Activated CD8-positive, alpha-beta memory T cell treated with anti-CD3 and anti-CD28 coated beads for 4 hours (primary cell): ENCODE measurements at places on chromosomes 7 and 10.

DNA sequence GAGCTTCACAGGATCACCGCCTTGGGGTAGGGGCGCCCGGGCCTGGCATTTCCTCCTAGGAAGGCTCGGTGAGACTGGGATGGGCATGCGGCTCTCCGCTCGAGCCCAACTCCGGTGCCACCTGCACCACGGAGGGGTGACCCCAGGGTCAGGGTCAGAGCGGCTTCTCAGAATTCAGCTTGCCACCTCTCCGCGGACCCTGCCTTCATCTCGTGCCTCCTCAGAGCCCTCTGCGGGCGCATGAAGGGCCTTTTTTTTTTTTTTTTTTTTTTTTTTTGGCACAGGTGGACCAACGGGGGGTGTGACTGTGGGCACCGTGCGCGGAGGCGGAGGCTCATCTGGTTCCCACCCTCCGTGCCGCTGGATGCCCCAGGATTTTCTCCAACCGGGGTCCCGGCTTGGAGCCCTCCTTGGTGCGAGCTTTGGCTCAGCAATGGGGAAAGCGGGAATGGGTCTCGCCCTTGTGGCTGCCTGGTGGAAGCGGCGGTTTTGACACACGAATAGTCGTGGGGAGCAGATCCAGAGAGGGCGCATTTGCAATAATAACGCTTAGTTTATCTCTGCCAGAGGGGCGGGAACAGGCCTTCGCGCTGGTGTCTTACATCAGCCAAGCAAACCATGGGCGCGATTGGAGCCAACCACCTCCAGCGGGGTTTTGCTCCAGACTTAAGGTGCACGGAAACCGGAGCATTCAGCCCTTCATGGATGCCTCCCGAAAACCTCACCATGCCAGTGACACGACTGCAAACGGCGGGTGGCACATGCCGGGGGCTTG, 5.0 kb upstream of the TNRC18 start:
- no peak for DNase-seq

- no peak for DNase-seq
Observed at GRCh38 chr10:43384252-43385221, 13.1 kb downstream of the FXYD4 start.

GRCh38 chr7:93558705-93559614, 15.6 kb downstream of the CALCR start:
- no peak for DNase-seq

- DNase-seq, result peak; percentile 13
Observed at GRCh38 chr10:100653957-100654781, 91.2 kb upstream of the PAX2 start.

DNA sequence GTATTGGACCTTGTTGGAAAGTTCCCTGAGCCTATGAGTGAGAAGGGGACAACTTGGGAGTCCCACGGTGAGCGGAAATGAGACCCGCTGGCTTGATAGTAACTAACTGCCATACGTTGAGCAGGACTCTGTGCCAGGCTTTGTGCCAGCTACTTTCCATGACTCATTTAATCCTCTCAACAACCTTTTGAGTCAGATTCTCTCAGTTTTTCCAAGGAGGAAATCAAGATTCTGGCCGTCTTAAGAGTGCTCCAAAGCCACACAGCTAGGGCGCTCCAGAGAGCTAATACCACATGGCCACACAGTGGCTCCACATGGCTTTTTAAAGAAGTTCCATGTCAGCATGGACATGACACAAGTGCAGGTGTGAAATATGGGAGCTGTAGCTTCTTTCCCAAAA, 55.7 kb downstream of the NOD1 start:
- DNase-seq, result no peak

DNA sequence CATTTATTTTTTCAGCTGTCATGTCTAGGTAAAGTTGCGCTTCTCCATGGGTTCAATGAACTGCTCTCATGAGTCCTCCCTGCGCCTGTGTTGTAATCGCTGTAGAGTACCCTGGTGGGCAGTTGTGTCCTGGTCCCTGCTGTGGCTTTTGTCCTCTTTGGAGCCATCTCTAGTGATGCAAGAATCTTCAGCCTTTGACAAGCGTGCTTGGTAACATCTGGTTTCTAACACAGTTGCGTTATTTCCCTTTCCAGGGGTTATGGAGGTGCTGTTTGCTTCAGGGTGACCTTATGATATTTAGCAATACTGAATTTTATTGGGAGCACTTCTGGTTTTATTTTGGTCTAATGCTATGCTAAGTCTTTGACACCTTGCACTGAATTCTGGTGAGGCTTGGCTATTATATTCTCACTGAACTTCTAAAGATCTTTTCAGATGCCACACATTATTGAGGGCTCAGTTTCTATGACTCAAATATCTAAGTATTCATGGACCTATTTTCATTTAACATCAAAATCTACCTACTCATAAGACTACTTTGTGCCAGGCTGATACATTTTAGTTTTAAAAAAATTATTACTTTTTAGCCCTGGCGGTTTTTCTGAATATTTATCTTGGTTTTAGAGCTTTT, 88.6 kb downstream of the FANK1 start:
- no peak for DNase-seq

DNA sequence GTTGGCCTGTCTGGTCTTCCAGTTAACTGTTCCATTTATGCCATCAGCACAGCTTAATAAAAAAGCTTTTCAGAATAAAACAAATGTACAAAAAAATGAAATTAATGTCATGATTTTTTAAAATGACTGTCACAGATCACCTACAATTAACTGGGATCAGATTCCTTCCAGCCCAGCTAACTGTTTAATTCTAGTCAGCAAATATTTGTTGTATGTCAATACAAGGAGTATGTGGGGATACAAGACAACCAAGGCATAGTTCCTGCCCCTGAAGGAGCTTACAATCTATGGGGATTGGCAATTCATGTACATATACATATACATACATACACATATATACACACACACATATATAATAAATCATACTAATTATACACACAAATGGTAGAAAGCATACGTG, 16.5 kb downstream of the SGCE start:
- no peak for DNase-seq

DNA sequence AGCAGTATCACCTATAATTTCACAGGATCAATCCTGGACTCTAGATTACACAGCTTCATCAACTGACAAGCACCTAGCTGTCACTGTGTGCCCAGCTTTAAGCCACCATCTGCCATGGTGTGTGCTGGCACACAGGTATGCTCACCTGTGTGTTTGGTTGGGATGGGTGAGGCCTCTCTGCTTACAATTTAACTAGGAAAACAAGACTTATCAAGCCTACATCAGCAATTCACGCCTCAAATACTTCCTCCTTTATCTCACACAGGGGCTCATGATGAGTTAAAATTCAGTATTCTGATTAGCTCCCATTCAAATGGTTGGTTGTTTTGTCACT, 608.2 kb downstream of the PARD3 start:
- no peak for DNase-seq

GRCh38 chr10:22573820-22574569, 140.4 kb downstream of the PIP4K2A start:
- no peak for DNase-seq

- no peak for DNase-seq
Observed at GRCh38 chr7:52565974-52566373, 469.5 kb upstream of the POM121L12 start.

DNA sequence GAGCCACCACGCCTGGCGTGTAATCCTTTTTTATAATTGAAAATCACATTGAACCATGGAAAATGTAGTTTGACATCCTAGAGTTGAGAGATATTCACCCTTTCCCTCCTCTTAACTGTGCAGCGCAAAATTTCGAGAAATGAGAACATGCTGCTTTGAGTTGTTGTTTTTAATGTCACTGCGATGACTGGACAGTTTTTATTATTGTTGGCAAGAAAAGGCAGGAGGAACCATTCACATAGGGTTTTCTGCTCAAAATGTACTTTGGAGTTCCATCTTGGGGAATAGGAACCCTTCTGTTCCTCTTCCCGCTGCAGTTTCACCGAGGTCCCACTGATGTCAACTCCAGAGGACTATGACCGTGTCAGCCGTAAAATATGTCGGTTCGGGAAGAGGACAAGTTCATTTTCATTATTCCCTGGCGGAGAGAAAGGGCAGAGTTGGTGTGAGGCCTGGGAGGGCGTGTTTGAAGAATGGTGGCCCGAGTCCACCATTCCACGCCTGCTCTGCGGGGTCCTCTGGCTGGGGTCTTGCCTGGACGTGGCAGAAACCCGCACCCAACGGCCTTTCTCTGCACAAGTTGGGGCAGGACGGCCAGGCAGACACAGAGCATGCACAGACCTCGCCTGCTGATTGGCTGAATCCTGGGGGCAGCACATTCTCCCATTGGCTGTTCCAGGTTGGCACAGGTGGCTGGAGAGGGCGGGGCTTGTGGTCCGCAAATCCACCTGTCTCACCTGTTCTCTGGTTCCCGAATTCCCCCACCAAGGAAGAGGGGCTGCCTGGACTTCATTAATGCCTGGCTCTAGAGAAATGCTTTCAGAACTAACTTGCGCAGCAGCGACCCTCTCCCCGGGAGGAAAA, 105.1 kb upstream of the TCF7L2 start:
- DNase-seq, result no peak

- no peak for DNase-seq
Observed at GRCh38 chr10:2772135-2772534, 295.2 kb upstream of the PFKP start.

- no peak for DNase-seq
Observed at GRCh38 chr10:99430116-99430450, 341 bp downstream of the GOT1 start.

DNA sequence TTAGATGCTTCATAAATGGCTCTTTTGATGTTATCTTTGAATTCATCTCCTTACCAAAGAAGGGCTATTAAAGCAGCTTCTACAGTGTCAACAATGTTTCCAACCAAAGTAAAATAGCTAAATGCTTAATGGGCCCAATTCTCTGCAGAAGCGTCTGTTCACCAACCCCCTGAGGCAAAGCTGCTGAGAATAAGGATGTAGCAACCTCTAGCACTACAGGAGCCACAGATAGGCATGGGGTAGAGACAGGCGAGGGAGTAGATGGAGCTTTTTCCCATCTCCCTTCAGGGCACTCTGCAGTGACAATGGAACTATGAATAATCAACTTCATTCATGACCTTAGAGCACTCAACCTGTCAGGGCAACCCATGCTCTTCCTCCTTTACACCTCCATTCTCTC, 134.1 kb downstream of the FZD1 start:
- no peak for DNase-seq

GRCh38 chr7:149872419-149873073, 1.2 kb upstream of the ATP6V0E2 start:
- DNase-seq, result no peak

DNA sequence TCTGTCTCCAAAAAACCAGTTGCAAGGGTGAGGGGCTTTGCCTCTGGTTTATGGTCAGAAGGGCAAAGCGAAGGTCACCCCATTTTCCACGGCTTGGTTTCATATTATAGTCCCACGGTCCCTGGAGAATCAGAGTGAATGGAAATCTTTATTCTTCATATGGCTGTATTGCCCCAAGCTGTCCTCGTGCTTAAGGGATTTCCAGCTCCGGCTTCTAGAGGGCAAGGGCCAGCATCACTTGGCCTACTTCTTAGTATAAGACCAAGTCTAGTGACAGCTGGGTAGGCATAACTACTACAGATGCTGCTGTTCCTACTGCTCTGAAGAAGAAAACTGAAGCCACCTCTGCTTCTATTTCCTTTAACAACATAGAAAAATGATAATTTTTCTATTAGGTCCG, 63.2 kb downstream of the PARP12 start:
- DNase-seq, result no peak

DNA sequence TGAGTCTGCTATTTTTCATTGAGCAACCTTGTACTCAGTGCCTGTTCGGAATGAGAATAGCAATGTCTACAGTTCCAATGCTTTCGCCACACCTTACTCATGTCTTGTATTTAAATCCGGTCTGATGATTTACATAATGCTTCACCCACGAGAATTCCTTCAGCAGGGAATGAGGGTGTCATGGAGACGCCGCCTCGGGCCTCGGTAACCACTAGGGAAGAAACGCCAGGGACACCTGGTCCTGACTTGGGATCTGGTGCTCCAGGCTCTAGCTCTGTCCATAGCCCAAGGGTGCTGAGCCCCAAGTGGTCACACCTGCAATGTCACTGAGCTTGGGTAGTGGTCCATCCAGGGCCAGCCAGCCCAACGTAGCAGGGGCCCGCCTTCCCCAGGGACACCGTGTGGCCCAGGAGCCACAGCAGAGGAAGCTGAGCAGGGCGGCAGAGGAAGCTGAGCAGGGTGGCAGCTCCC, 37.4 kb downstream of the PRKAG2 start:
- no peak for DNase-seq

DNA sequence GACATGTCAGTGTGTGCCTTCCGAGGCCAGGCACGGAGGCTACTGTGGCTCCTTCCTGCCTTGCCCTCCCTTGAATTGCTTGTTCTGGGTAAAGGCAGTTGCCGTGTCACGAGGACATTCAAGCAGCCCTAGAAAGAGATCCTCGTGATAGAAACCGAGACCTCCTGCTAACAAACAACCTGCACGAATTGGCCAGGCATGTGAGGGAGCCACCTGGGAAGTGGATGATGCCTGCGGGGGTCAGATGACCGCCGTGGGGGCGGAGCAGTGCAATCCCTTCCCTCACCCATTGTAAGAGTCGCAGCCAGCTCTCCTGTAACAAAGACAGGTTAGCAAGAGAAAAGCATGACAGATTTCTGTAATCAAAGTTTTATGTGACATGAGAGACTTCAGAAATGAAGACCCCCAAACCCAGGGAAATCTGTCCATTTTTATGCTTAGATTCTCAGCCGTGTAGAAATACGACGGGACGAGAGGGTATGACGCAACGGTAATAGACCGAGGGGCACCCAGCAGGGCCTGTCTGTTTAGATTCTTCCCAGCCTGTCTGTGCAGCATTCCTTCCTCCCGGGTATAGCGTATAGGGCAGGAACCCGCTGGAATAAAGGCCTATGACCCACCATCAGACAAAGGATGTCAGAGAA, 241.7 kb downstream of the GATA3 start:
- DNase-seq, result no peak

- no peak for DNase-seq
Observed at GRCh38 chr10:121059351-121059750, 208.2 kb downstream of the WDR11 start.
